HCT116 (cell line): ENCODE measurements at places on chromosomes 5 and 9. TPM values are rescaled to one million over a fixed set of nuclear protein-coding genes. Genes with fewer than 3 reads are reported as not detected.
A peak's percentile ranks its signal among the peaks of the same experiment; 100 is the strongest.

- DNase-seq: peak; percentile 40
- H3K4me3 ChIP-seq: no peak overlapping the region
- H3K36me3 ChIP-seq: no peaks in the 10 kb centered on the region
- H3K27ac ChIP-seq: no peak overlapping the region
- H3K4me1 ChIP-seq: no peaks in the 10 kb centered on the region
These were observed 84.7 kb upstream of the TNFSF8 start for GRCh38 chr9:115015018-115015635.

GRCh38 chr9:89655990-89656657 is 51.3 kb downstream of the GADD45G start:
- H3K27ac ChIP-seq: no peak overlapping the region
- H3K4me3 ChIP-seq: no peak overlapping the region
- H3K4me1 ChIP-seq: no peaks in the 10 kb centered on the region
- no peaks in the 10 kb centered on the region for H3K36me3 ChIP-seq

DNA sequence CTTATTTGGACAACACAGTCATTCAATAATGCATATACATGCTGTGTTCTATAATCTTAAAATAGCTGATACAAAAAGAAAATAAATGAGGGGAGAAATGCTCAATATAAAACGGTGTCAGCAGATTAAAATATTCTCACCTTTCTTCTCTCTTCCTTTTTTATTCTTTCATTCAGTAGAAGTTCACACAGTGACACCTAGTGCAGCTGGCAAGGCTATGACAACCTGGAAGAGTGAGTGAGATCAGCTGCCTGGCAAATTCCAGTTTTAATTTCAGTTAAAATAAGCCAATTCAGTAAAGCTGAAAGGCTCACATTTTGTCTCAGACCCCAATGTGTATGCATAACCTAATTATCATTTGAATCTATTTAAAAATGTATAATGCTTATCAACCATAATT is 150.3 kb downstream of the RASEF start:
- H3K36me3 ChIP-seq: no peaks in the 10 kb centered on the region
- no peaks in the 10 kb centered on the region for H3K27me3 ChIP-seq
- DNase-seq: no peak
- H3K4me3 ChIP-seq: no peak overlapping the region
- H3K4me1 ChIP-seq: no peaks in the 10 kb centered on the region

GRCh38 chr5:32182463-32183063 is 8.4 kb upstream of the GOLPH3 start:
- no peak overlapping the region for H3K4me3 ChIP-seq
- H3K27me3 ChIP-seq: no peaks in the 10 kb centered on the region
- no peaks in the 10 kb centered on the region for H3K36me3 ChIP-seq
- H3K27ac ChIP-seq: no peak overlapping the region

GRCh38 chr5:165497707-165498106 is 1992.3 kb downstream of the MAT2B start:
- H3K27me3 ChIP-seq: no peaks in the 10 kb centered on the region
- H3K27ac ChIP-seq: no peak overlapping the region
- no peak for DNase-seq
- no peak overlapping the region for H3K4me3 ChIP-seq
- H3K4me1 ChIP-seq: no peaks in the 10 kb centered on the region

DNA sequence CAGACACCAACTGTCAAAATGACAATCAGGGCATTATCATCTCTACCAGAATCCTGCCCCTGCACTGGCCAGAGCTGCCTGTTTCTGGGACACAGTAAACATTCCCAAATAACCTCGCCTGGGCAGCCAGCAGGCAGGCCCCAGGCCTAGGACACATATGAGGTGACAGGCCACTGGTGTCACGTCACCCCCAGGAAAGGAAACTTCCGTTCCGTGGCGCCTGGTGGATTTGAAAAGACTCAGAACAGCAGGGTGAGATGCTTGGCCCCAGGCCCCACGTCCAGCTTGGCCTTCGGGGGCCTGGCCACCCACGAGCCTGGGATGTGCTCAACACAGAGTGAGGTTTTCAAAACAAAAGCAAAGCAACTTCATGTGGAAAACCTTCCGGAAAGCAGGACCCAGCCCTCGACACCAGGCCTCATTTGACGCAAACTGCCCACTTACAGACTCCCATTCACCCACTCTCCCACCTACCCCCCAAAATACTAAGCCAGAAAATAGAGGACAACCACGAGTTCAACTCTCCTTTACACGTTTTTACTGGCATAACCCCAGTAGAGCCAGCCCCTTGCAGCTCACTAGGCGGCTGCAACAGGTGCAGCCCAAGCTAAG is 1.2 kb downstream of the SEMA4D start:
- peak overlapping the region; percentile 73 for H3K4me3 ChIP-seq
- DNase-seq: no peak
- peak overlapping the region; percentile 61; the same call in 1 of the 2 replicates for H3K27ac ChIP-seq
- no peaks in the 10 kb centered on the region for H3K36me3 ChIP-seq
- H3K4me1 ChIP-seq: peaks cover 15% of the 10 kb centered on the region
- H3K27me3 ChIP-seq: no peaks in the 10 kb centered on the region

The LCN2 gene
- 9.2 TPM for total RNA-seq
